ENCODE measurements at places on chromosomes 7 and 10.

DNA sequence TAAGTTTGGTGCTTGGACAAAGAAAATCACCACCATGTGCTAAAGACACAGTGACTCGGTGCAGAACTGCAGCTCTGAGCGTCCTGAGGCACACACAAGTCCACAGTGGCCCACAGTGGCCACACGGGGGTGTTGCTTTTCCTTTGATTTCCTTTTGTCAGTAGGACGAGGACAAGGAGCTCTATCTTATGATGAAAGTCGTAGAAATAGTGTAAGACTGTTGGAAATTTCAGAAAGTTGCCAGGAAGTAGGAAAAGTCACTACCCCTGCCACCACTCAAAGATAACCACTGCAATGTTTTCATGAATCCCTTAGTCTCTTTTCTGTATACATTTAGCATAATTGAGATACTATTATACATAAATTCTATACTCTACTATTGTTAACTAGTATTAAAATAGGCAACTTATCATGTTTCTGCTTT, 146.0 kb downstream of the TNS3 start:
- H3K27me3 ChIP-seq, result no peaks in the 10 kb centered on the region
- no peak overlapping the region for H3K4me3 ChIP-seq
- H3K27ac ChIP-seq, result no peak overlapping the region
- peaks cover 9% of the 10 kb centered on the region for H3K4me1 ChIP-seq
- DNase-seq, result peak; percentile 73

DNA sequence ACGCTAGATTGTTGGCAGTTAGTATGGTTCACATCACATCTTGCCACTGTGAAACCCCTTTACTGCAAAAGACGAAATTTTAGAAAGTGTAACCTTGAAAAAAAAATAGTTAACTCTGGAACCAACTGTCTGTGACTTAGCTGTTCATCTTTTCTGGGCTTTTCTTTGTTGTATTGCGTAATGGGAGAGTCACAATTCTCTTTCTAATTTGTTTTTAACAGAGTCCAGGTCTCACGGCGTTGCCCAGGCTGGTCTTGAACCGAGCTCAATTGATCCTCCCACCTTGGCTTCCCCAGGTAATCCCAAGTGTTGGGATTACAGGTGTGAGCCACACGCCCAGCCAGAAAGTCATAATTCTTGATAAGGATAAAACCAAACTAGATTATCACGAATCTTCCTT, 14.5 kb downstream of the UBE3C start:
- no peaks in the 10 kb centered on the region for H3K36me3 ChIP-seq
- no peak overlapping the region for H3K27ac ChIP-seq
- no peaks in the 10 kb centered on the region for H3K27me3 ChIP-seq

GRCh38 chr10:86017841-86018734, 348.5 kb downstream of the GRID1 start:
- no peak for DNase-seq
- no peaks in the 10 kb centered on the region for H3K27me3 ChIP-seq
- no peaks in the 10 kb centered on the region for H3K4me1 ChIP-seq
- H3K27ac ChIP-seq, result no peak overlapping the region
- H3K4me3 ChIP-seq, result no peak overlapping the region

DNA sequence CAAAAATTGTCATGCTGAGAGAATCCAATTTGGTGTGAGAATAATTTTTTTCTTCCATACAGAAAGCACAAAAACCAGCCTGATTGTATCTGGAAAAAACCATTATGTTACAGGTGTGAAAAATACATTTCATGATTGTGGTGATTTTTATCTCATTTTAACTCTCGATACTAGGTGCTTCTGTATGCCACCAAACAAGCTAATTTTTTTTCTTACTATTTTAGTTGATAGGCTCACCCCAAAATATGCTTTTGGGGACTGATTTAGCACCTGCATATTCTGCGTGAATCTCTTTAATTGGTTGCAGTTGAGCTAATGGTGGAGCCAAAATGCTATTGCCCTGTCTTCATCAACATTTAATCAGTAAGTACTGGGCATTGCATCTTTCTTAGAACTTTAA, 1.9 kb downstream of the DMTF1 start:
- DNase-seq, result no peak
- no peaks in the 10 kb centered on the region for H3K36me3 ChIP-seq
- H3K4me1 ChIP-seq, result no peaks in the 10 kb centered on the region

DNA sequence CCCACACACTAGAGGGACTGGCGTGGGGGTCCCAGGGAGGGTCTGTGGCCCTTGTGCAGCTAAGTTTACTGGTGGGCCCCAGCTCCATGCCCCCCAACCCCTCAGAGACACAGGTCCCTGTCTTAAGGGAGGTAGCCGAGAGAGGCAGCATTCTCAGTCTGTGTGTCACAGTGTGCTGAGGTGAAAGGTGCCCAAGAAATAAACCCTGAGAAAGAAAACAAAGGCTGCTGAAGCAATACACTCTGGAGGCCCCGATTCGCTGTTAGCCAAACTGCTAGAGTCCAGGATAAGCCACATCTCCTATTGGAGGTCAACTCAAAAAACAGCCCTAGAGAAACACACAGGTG, 28.6 kb upstream of the NDST2 start:
- H3K36me3 ChIP-seq, result no peaks in the 10 kb centered on the region
- no peaks in the 10 kb centered on the region for H3K4me1 ChIP-seq
- no peak overlapping the region for H3K4me3 ChIP-seq
- H3K27me3 ChIP-seq, result no peaks in the 10 kb centered on the region
- DNase-seq, result no peak
- H3K27ac ChIP-seq, result no peak overlapping the region

GRCh38 chr10:100736144-100736808, 9.1 kb upstream of the PAX2 start:
- DNase-seq, result no peak
- no peak overlapping the region for H3K27ac ChIP-seq
- H3K36me3 ChIP-seq, result no peaks in the 10 kb centered on the region
- H3K27me3 ChIP-seq, result peaks cover 3% of the 10 kb centered on the region

DNA sequence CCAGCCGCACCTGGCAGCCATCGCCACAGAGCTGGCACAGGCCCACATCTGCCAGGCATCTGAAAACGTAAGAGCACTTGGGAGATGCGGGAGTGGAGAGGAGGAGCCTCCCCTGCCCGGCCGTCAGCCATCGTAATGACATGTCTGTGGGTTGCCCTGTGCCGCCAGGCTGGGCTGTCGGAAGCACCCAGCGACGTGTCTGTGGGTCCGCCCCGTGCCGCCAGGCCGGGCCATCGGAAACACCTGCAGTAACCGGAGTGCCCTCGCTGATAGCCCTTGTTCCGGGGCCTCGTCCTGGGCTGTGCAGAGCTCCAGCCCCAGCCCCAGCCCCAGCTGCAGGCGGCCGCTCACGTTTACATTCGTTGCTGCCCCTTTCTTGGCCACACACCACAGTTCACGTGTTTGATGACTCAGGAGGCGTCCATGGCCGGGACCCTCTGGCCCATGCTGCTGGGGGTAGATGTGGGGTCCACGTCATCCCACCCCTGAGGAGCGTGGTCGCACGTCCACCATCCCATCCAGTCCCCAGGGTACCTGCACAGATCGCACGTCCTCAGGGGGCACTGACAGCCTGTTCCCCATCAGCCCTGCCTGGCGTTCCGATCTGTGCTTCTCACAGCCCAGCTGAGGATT, 30.0 kb upstream of the PRKAR1B start:
- H3K27me3 ChIP-seq, result no peaks in the 10 kb centered on the region
- DNase-seq, result no peak
- H3K4me3 ChIP-seq, result no peak overlapping the region

GRCh38 chr10:80172896-80173295, 32.4 kb downstream of the ANXA11 start:
- H3K36me3 ChIP-seq, result no peaks in the 10 kb centered on the region
- H3K27ac ChIP-seq, result no peak overlapping the region
- H3K4me3 ChIP-seq, result no peak overlapping the region
- no peaks in the 10 kb centered on the region for H3K27me3 ChIP-seq
- no peak for DNase-seq

GRCh38 chr10:23478570-23478969, 39.7 kb downstream of the OTUD1 start:
- H3K27ac ChIP-seq, result no peak overlapping the region
- H3K36me3 ChIP-seq, result no peaks in the 10 kb centered on the region
- H3K4me1 ChIP-seq, result no peaks in the 10 kb centered on the region
- H3K4me3 ChIP-seq, result no peak overlapping the region
- DNase-seq, result no peak

GRCh38 chr7:110940756-110941155, 150.2 kb upstream of the LRRN3 start:
- no peak overlapping the region for H3K27ac ChIP-seq
- no peak overlapping the region for H3K4me3 ChIP-seq
- H3K4me1 ChIP-seq, result peaks cover 9% of the 10 kb centered on the region
- H3K36me3 ChIP-seq, result no peaks in the 10 kb centered on the region
- no peaks in the 10 kb centered on the region for H3K27me3 ChIP-seq

- no peaks in the 10 kb centered on the region for H3K27me3 ChIP-seq
- no peaks in the 10 kb centered on the region for H3K36me3 ChIP-seq
- no peak overlapping the region for H3K27ac ChIP-seq
- H3K4me1 ChIP-seq, result no peaks in the 10 kb centered on the region
These were observed 132.5 kb downstream of the REEP3 start for GRCh38 chr10:63653747-63654146.

DNA sequence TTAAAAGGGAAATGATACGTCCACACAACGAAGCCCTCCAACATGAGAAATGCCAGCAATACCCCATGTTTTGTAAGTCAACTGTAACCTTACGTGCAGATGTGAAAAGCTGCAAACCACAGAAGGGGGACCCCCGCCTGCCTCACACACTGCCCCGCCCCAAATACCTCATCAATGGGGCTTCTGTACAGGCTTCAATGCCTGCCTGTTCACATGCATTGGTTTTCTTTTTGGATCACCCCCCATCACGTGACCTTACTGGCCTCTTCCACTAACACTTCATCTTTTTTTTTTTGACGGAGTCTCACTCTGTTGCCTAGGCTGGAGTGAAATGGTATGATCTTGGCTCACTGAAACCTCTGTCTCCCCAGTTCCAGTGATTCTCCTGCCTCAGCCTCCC, 224.0 kb downstream of the TNS3 start:
- H3K4me3 ChIP-seq, result no peak overlapping the region
- no peaks in the 10 kb centered on the region for H3K36me3 ChIP-seq
- peaks cover 9% of the 10 kb centered on the region for H3K4me1 ChIP-seq
- no peaks in the 10 kb centered on the region for H3K27me3 ChIP-seq
- no peak overlapping the region for H3K27ac ChIP-seq

DNA sequence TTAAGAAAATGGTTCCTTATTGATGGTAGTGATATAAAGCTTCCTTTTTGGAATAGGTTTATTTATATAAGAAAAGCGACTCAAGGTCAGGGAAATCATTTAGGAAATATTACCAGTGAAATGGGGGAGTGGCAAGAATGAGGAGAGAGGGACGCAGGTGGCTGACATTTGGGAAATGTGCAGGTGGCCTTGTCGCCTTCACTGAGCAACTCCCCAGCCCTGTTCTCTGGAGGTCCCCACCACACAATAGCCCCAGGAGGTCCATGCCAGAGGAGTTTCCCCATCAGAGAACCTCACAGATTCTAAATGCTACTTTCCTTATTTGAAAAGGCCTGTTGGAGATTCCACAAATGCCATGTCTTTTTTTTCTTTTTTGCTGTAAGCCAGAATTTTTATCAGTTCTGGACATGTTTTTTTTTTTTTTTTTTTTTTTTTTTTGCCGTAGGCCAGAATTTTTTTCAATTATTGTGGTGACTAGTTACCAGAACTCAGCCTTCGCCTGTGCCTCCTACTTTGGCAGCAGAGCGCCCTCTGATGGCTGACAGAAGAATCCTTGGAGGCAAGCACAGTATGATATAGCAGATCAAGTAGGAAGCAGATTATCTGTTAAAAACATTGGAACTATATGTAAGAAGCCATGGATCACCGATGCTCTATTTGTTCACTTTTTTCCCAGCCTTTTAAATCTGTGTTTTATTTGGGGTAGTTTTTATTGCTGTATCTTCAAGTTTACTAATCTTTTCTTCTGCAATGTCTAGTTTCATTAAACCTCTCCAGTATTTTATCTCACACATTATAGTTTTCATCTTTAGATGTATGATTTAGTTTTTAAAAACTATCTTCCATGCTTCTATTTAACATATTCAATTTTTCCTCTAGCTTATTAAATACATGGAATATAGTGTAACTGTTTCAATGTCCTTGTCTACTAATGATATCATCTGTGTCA, 18.6 kb downstream of the OPALIN start:
- DNase-seq, result peak; percentile 39
- no peaks in the 10 kb centered on the region for H3K27me3 ChIP-seq
- no peak overlapping the region for H3K27ac ChIP-seq
- no peaks in the 10 kb centered on the region for H3K36me3 ChIP-seq
- H3K4me1 ChIP-seq, result no peaks in the 10 kb centered on the region
- H3K4me3 ChIP-seq, result no peak overlapping the region

DNA sequence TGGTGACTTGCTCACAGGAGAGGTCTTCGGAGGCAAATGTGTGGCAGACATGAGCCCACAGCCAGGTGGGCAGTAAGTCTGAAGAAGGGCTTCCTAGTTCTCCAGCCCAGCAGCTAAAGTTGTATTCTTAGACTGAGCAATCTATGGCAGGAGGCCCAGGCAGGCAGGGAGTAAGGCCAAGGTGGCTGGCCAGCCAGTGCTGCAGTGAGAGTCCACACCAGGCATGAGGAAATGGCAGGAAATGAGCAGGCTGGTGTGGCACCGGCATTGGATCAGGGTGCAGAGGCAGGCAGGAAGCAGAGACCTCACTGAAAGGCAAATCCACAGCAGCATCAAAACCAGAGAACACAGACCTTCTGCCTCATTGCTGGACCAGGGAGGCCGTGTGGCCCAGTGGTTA, 84.6 kb upstream of the PDE1C start:
- no peak overlapping the region for H3K27ac ChIP-seq
- no peak overlapping the region for H3K4me3 ChIP-seq
- no peaks in the 10 kb centered on the region for H3K36me3 ChIP-seq
- no peaks in the 10 kb centered on the region for H3K4me1 ChIP-seq
- no peaks in the 10 kb centered on the region for H3K27me3 ChIP-seq
- DNase-seq, result no peak

DNA sequence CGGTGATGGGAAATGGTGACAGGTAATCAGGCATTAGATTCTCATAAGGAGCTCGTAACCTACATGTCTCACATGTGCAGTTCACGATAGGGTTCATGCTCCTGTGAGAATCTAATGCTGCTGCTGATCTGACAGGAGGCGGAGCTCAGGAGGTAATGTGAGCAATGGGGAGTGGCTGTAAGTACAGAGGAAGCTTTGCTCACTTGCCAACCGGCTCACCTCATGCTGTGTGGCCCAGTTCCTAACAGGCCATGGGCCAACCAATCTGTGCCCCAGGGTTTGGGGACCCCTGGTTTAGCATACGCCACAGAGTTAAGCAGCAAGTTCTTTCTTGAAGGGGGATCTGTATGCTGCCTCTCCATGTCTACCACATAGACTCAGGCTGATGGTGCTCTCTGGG, 133.1 kb downstream of the IQUB start:
- no peaks in the 10 kb centered on the region for H3K27me3 ChIP-seq
- H3K4me3 ChIP-seq, result no peak overlapping the region
- no peaks in the 10 kb centered on the region for H3K36me3 ChIP-seq
